Activated gamma-delta T cell treated with Interleukin-2 at 50 U/mL for 16 hours (primary cell): ENCODE measurements at places on chromosomes 4 and X.

DNA sequence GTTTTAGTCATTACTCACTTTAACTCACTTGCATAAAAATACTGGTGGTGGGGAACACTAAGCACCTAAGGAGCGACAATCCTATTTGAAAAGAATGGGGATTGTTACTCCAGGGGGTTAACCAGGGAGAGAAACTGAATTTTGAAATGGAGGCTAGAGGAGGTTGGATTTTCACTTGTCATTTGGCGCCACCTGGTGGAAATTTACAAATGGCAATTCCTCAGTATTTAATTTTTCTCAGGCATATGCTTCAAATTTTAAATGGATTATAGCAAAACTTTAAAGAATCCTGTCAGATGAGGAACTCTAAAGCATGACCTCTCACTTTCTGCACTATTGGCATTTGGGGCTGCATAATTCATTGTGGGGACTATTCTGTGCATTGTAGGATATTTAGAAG lies 2.7 kb upstream of the GEMIN8 start:
- peak; percentile 57 for DNase-seq

GRCh38 chr4:29309050-29309449 lies 1411.1 kb upstream of the PCDH7 start:
- no peak for DNase-seq

GRCh38 chrX:123357941-123358340 lies 173.9 kb downstream of the GRIA3 start:
- DNase-seq, result no peak

DNA sequence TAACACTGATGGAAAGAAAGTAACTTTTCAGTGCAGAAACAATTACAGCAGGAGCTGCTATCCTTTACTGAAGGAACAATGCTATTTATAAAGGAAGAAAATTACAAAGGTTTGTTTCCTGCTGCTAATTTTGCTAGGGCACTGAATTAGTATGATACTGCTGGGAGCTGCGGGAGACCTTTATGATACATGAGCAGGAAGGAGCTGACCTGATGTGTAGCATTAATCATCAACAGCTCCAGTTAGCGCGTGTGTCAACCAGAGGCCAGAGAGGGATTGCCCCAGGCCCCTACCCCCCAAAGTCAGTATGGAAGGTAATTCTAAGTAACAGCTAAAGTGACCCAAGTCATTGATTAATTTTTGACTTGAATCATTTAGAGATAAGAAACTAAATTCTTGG lies 728.9 kb downstream of the PCDH18 start:
- no peak for DNase-seq

DNA sequence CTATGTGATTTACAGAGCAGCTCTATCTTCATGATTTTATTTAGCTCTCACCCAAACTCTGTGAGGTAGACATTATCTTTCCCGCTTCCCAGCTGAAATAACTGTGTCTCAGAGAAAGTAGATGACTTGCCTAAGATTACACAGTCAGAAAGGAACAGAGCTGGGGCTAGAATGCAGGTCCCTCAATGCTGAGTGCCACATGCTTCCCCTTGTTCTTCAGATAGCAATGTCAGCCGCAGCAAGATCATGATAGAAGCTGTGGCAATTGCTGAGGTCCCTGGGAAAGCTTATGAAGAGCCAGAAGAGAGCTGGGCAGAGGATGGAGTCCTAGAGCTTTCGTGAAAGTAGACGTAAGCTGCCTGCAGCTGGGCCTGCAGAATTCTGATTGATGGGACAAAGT lies 11.1 kb upstream of the GABRE start:
- no peak for DNase-seq

DNA sequence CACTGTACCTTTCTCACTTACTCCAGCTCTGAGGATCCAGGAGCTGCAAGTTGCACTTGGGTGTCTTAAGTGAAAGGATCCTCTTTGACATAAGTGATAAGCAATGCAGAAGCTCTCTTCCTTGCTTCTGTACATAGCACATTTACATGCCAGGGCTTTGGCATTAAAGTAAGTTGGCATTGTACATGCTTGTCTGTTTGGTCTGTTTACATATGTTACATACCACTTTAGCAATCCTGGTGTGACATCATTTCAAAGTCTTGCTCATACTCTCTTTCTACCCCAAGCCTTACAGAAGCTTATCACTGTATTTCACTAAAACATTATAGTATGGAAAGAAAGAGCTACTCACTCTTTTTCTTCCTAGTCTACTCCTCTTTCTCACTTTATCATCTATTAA lies 2548.3 kb downstream of the ARAP2 start:
- no peak for DNase-seq

- peak; percentile 32 for DNase-seq
Measured at GRCh38 chr4:1356181-1356998, 9.4 kb downstream of the UVSSA start.

GRCh38 chr4:14749910-14750309 lies 252.4 kb upstream of the CPEB2 start:
- no peak for DNase-seq

GRCh38 chr4:23476515-23477090 lies 413.2 kb downstream of the PPARGC1A start:
- DNase-seq, result no peak

DNA sequence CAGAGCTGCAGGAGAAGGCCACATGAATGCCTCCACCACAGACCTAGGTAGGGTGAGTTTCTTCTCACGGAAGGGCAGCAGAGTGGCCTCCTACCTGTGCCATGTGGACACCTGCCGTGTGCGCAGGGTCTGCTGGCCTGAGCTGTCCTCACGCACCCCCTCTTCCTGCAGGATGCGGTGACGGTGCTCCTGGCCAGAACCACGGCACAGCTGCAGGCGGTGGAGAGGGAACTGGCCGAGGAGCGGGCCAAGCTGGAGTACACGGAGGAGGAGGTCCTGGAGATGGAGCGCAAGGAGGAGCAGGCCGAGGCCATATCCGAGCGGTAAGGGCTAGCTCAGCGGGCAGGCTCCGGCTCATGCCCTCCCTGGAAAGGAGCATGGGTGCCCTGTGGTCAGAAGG lies 28.4 kb upstream of the CLCN4 start:
- no peak for DNase-seq

GRCh38 chr4:109671350-109671749 lies 31.9 kb downstream of the CASP6 start:
- DNase-seq, result no peak

DNA sequence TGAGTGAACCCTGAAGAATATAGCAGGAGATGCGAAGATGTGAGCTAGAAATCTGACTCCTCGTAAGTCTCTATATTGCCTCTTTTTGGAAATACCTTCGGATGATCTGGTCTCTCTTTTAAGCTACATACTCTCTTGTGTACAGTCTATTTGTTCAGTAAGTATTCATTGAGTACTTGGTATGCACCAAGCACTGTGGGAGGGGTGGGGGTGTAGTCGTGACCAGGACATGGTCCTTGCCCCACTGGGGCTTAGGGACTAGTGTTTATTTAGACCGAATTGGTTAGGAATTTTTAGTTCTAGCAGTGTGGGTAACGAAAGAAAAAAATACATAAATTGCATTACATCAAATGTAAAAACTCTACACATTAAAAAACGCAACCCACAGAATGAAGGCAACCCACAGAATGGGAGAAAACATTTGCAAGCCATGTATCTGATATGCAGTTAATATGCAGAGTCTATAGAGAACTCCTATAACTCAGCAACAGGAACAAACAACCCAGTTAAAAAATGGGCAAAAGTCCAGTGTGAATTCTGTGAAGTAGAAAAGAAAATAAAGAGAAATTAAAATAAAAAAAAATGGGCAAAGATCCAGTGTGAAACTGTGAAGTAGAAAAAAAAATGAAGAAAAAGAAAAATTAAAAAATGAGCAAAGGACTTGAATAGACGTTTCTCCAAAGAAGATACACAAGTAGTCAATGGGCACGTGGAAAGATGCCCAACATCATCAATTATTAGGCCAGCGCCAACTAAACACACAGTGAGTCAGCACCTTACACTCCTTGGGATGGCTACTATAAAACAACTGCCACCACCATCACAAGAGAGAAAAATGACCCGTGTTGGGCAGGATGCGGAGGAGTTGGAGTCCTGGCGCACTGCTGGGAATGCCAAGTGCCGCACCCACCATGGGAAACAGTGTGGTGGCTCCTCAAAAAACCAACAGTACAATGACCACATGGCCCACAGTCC lies 43.8 kb downstream of the RGS12 start:
- DNase-seq, result no peak

- no peak for DNase-seq
Measured at GRCh38 chr4:123244137-123244536, 152.5 kb upstream of the SPRY1 start.

- DNase-seq, result no peak
Measured at GRCh38 chrX:130280901-130281300, 12.2 kb upstream of the ZNF280C start.

DNA sequence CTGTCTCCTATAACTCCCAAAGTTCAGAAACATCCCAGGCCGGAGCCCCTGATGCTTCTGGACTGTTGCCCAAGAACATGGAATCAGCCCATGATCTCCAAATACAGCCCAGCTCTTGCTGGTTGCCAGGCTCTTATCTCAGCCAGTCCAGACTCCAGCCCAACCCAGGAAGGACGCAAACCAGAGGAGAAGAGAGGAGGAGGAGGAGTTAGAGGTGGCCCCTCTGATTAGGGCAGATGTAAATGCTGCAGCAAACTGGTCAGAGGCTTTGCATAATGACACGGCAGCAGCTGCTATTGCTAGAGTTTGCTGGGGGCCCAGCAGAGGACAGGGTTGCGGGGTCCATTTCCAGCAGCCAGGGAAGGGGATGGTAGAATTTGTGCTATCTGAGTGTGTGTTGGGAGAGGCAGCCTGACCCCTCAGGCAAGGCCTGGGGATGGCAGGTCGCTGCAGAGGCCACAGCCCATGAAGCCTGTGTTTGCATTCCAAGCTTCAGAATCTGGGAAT lies 4.2 kb upstream of the OTUD5 start:
- DNase-seq, result no peak
